ENCODE measurements at places on chromosomes 11 and 22.

- no peak for DNase-seq
These were observed 60.0 kb upstream of the MYEOV start for GRCh38 chr11:69233744-69234570.

- no peak for DNase-seq
These were observed 41.2 kb downstream of the PDE2A start for GRCh38 chr11:72633068-72633467.

- peak; percentile 64 for DNase-seq
These were observed 33.8 kb upstream of the PPARA start for GRCh38 chr22:46116491-46116958.

DNA sequence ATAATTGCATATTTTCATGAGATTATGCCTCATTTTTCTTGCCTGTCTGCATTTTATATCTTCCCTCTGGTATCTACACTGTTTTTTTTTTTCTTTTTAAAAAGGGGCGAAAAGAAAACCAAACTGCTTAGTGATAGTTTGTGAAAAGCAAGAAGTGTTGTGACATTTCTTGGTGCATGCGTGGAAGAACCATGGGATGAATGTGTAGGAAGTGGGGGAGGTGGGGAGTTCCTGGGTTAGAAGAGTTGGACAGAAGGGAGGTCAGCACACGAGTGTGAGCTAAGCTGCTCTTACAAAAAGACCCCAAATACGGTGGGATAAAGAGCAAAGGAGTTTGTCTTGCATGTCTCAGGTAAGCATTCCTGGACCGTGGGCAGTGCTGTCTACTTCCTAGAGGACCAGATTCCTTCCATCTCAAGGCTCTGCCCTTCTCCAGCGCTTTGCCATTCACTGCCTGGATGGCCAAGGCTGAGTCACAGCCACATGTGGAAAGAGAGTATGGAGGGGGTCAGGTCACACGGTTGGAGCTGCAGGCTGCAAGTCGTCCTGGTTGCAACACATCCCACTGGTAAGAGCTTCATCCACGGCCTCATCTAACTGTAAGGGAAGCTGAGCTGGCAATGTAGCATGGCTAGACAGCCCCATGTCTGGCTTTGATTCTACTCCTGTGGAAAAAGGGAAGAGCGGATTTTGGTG lies 300.6 kb downstream of the DDX10 start:
- DNase-seq: peak; percentile 86

GRCh38 chr11:45761659-45762058 lies 43.3 kb upstream of the SLC35C1 start:
- no peak for DNase-seq

DNA sequence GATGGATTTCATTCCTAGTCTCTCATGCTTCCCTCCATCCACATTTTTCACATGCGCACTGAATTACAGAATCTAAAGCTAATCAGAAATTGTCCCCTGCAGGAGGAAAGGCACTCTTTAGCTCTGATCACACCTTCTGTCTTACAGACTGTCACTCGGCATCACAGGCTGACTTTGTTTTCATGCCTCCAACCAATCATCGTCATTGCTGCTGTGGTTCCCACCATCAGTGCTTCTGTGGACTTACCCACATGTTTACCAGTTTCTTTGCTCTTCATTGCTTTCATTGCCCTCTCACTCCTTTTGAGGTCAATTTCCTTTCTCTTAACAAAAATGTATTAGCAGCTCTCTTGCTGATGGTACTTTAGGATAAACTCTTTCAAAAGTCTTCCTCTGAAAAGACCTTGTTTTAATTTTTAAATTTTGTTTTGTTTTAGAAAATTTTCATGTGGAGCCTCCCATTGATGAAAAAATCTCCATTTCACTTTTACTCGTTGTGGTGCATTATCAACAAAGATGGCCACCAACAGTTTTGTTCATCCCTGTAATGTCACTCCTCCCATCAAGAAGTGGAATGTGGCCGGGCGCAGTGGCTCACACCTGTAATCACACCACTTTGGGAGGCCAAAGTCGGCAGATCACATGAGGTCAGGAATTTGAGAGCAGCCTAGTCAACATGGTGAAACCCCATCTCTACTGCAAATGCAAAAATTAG lies 20.2 kb upstream of the TREH start:
- no peak for DNase-seq

DNA sequence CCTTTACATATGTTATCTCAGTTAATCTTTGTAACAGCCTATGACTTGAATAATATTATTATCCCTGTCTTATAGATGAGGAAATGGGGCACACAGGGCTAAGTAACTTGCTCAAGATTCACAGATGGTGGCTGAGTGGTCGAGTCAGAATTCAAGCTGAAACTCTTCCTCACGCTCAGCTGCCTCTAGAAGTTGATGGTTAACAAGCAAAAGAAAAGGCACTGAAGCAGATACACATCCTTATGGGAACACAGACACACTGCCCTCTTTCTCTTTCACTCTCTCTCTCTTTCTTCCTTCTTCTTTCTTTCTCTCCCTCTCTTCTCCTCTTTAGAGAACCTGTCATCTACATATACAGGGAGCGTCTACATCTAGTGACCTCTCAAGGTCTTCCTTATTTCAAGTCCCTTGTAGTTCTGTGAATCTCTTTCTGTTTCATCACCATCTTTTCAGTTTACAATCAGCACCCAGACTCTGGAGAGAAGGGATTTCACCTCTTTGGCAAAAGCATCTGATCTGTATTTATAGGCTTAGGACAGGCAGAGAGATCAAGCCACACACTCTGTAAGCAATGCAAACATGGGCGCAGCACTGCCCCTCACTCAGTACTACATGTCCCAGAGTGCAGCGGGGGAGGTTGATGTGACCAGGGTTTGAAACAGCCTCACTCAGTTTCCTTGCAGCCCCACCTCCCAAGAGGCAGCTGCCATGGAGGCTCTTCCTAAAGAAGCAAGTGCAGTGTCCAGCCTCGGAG lies 75.7 kb downstream of the GRAMD1B start:
- DNase-seq: peak; percentile 3

GRCh38 chr11:1947592-1948237 lies 583 bp downstream of the MRPL23 start:
- DNase-seq: no peak

GRCh38 chr22:29172216-29172615 lies 33.5 kb upstream of the EMID1 start:
- DNase-seq: no peak

DNA sequence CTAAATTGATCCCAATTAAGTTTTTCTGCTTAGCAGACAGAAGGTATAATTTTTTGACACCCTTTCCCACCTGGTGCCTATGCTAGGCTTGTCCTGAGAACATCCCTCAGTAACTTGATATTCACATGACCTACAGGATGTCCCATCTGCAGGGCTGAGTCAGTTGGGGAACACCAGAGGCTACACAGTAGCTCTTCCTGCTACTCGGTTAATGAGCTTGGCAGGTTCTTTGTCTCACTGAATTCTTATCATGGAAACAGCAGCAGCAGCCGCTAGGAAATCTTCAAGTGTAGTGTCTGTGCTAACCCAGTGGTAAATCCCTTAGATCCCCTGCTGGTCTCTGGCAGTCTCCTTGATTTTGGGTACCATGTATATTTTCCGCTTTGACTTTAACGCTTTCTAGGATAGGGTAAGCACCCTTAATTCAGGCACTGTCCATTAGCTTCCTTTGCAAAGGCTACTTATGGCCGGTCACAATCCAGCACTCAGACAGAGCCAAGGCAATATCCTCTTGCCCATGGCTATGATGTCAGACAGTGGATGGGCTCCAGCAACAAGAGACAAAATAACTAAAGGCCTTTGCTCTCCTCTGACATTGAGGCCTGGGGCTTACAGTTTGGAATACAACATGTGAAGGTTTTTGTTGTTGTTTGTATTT lies 8.5 kb downstream of the MRPL16 start:
- DNase-seq: no peak

GRCh38 chr22:22558972-22559603 lies at the start of gene PRAME:
TSS of gene PRAME (minus strand) at chr22:22559265. CDS start at chr22:22556832, 2,433 bp downstream.
- peak; percentile 80 for DNase-seq

- DNase-seq: no peak
These were observed 19.5 kb downstream of the TSPAN4 start for GRCh38 chr11:862081-862661.

GRCh38 chr11:60498399-60498798 lies 5.8 kb downstream of the MS4A12 start:
- DNase-seq: peak; percentile 46

- no peak for DNase-seq
These were observed 30.7 kb upstream of the TOLLIP start for GRCh38 chr11:1340111-1340510.

DNA sequence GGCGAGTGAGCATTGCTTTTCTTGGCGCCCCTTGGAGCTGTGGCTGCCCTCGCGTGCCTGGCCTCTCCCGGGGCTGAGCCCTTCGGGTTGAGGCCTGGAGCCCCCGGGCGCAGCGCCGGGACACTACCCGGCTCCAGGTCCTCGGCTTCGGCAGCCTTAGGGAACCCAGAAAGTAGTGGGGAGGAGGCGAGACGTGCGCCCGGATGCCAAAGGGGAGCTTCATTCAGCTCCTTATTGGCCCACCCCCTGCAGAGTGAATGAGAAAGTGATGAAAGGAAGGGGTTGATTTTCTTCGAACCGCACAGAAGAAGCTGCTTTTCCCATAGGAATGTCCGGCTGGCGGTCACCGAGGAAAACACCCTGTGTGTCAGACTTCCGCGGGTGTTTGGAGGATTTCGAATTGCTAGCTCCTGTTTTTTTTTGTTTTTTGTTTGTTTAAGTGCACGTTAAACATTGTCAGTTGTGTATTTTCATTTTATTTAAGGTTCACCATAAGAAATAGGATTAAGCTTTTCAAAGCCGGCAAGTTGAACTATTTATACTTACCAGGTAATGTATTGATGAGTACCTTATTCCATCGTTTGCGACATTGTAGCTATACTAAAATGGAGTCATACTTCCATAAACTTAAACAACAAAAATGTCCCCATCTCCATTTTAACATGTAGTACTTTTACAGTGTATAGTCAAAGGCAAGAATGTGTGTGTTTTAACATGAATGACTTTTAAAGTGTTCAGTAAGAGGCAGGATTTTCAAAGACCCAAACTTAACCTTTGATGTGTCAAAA lies 841 bp upstream of the EIF4G2 start:
- peak; percentile 26 for DNase-seq

DNA sequence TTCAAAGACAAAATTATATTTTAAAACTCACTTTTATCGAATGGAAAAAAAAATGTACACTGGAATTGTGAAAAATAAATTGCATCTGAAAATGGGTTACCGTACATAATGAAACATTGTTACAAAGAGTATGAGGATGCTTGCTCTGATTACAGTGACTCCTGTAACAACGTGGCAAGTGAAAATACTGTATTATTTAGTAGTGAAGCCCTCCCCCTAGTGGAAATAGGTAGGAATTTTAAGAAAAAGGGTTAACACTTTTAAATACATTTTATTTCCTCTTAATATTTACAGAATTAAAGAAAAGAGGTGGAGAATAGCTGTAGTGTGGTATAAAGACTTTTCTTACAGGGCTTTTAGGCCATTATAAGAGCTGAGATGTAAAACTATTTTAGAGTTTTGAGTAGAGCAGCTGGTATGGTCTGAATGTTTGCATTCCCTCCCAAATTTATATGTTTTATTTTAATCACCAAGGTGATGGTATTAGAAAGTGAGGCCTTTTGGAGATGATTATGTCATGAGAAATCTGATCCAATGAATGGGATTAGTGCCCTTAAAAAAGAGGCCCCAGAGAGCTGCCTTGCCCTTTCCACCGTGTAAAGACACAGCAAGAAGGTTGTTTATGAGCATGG lies 25.2 kb downstream of the FAM76B start:
- DNase-seq: peak; percentile 28

GRCh38 chr11:127383026-127383425 lies 382.5 kb upstream of the KIRREL3 start:
- no peak for DNase-seq

DNA sequence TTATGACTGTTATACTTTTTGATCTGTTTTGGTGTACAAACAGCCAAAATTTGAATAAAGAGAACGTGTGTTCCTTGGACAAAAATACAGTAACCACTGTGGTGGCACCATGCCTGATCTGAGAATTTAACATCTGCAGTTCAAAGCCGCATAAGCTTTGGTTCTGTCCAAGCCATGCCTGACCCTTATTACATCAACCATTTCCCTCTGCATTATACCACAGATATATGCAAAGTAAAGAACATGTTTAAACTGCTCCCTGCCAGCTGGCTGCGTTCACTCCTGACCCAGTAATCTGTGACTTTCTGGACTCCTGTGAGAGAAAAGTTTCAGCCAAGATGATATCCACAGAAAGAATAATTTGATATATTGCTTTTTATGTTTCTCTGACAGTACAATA lies 890.5 kb upstream of the ANO3 start:
- no peak for DNase-seq

GRCh38 chr11:64881476-64881875 lies 3.1 kb upstream of the EHD1 start:
- no peak for DNase-seq

DNA sequence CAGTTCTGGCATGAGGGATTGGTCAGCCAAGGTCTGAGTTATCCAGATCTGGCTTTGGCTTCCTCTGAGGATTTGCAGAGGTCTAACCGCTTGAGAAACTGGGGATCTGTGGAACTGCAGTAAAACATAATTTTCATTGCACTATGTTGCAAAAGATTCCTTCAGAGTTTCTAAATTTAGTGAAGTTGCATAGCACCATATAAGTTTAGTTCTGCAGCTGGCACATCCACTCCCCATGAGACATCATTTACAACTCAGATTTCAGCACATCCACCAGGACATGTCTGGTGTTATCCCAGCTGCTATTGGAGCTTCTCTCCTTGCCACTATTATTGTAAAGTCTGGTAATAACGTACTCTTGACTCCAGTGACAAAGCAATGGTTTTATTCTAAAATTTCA lies 181.5 kb downstream of the CWF19L2 start:
- DNase-seq: no peak

DNA sequence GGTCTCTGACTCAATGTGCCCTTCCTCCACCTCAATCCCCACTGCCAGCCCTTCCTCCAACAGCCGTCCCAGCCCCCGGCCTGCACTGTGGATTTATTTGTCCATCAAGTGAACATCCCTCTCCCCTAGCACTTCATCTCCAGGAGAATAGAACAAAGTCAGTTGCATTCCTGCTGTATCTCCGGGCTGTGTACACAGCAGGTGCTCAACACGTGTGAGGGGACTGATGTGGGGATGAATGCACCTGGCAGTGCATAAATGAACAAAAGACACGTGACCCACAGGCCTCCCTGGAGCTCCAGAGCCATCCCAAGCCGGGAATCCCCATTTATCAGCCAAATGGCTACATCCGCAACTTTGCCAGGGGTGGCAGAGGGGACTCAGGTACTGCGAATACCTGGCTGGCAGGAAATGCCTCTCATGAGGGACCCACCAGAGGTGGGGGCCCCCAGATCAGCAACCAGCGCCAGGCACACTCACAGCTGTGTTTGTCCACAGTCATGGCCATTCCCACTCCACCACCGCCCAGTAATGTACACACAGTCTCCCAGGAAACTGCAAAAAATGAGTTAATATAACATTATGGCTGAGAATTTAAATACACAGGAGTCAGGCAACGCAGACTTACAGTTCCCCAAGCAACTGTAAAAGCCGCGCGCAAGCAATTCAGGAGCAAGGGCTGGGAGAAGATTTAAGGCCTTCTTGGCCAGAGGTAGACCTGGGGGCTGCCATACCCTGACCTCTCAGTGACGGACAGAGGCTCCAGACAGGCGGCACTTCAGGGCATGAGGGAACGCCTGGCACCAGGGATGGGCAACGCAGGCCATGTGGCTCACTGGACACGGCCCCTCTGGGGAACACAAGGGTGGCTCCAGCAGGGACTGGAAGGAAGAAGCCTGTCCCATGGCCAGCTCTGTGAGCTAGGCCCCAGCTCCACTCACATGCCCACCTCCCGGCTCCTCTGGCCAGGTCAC lies 50.3 kb upstream of the TCF20 start:
- DNase-seq: no peak

GRCh38 chr11:123560006-123560405 lies 94.4 kb downstream of the SCN3B start:
- peak; percentile 56 for DNase-seq

Measured in MV-4-11 (cell line).